B cell (primary cell): ENCODE measurements at places on chromosomes 1 and 21. TPM values are rescaled to one million over a fixed set of nuclear protein-coding genes. Genes with fewer than 3 reads are reported as not detected.

RHCE gene
- polyA plus RNA-seq = 0.06 and 0.28 TPM in 2 replicates

DNA sequence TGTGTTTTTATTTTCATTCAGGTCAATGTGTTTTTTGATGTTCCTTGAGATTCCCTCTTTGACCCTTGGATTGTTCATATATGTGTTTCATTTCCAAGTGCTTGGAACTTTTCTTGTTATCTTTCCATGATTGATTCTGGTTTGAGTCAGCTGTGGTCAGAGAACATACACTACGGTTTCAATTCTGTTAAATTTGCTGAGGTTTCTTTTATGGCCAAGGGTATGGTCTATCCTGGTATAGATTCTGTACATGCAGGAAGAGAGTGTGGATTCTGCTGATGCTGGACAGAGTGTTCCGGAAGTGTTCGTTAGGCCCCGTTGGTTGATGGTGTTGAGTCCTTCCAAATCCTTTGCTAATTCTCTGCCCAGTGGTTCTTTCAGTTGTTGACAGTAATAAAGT is 98.5 kb upstream of the COL6A1 start:
- DNase-seq = no peak

- DNase-seq = no peak
Measured at GRCh38 chr1:175171036-175171913, 21.3 kb downstream of the KIAA0040 start.

GRCh38 chr1:81437213-81437612 is 363.5 kb upstream of the ADGRL2 start:
- no peak for DNase-seq

- no peak for DNase-seq
Measured at GRCh38 chr1:247574664-247575063, 13.5 kb upstream of the OR2G2 start.
